Eye (tissue), 1 donor: ENCODE measurements at places on chromosomes 6 and 20.

DNA sequence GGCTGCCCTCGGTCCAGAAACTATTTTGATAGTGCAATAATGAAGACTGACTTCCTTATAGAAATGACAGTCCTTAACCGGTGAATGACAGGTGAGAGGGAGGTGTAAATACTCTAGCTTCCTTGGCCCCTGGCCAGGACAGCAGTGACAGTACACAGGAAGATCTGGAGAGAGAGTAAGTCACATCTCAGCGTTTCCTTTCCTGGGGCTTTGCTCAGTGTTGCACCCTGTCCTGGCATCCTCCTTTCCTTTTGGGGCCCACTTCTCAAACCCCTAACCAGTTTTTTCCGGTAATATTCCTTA, 336.9 kb downstream of the CD83 start:
- no peak for DNase-seq

DNA sequence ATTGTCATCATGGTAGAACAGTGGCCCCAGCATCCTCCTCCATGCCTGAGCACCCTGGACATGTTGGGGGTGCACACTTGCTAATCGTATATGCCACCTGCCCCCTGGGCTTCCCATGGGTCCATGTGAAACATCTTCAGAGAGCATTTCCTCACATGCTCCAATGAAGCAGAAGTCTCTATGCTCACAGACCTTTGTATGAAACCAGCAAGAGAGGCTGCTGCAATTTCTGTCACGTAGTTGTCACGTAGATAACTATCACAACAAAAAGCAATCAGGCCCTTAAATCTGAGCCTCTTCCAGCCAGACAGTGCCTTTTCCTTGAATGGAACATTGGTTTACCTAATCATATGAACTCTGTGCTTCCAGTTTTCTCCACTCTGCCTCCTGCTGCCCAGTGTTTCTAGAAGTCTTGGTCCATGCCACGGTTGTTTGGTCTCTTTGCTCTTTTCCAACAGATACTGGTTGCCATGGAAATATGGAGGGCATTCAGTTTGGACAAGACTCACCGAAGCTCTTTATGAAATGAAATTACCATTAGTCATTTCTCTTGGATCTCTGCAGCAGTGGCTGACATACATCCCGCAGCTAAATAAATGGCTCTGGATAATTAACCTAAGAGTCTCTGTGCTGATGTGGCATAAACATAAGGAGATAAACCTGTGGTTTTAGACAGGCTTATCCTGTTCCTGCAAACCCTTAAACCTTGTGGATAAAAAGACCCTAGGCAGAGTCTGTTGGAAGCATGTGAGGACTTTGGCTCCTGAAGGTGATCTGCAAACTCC, 172.8 kb upstream of the SYNDIG1 start:
- DNase-seq: peak; percentile 31

GRCh38 chr6:148325316-148326068, 17.1 kb upstream of the SASH1 start:
- no peak for DNase-seq

- no peak for DNase-seq
These were observed 979.6 kb upstream of the MAP3K7 start for GRCh38 chr6:91566467-91566866.

GRCh38 chr6:7919871-7920270, 9.3 kb upstream of the TXNDC5 start:
- DNase-seq: no peak

DNA sequence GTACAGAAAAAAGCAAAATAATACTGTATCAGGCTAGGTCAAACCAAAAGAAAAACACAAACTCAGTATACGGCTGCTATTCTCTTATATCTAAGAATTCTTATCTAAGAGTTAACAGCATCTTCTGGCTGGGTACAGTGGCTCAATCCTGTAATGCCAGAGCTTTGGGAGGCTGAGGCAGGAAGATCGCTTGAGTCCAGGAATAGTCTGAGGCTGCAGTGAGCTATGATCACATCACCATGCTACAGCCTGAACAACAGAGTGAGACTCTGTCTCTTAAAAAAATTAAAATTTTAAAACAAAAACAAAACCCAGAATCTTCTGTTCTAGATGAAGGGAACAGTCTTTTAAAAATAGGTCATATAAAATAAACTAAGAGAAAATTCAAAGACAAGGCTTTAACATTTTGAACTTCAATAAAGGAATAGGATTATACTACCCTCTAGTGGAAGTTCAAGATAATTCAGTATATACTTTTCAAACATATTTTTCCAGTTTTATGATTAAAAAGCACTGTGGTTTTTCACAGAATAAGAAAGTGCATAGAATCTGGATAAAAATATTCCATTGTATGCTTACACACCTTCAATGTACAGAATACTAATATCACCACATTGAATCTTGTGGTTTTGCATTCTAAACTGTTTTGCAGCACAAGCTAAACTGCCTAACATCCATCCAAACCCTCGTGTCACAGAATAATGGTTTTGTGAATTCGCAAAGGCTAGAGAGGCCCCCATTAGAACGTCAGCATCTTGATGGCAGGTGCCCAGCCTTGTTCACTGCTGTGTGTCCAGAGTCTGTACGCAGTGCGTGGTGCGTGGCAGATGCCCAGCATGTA, 39.3 kb downstream of the DTNBP1 start:
- peak; percentile 64 for DNase-seq

DNA sequence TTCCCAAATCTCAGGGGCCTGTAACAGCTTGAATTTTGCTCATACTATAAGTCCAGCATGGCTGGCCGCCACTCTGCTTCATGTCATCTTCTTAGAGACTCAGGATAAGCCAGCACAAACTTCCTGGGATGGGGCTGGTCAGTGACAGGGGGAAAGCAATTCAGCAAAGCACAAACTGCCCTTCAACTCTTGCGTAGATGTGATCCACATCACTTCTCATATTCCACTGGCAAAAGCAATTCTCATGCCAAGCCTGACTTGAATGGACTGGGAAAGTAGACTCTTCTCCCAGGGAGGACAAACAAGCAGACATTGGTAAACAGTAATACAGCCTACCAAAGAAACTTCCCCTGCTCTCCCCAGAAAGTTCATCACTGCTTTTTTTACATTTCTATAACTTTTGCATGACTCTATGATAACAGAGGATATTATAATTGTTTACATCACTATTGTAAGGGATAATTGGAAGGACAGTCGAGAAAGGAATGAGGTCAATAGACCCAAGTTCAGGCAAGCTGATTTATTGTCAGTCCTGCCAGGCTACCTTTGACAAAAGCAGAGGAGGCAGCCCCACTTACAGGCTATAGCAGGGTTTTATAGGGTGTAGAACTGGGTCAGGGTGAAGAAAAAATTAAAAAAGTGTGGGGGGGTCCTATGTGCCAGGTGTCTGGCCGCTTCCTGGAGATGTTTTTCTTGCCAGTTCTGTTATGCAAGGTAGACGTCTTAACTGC, 37.4 kb downstream of the RBM24 start:
- peak; percentile 31 for DNase-seq

GRCh38 chr20:47466704-47467459, 34.8 kb upstream of the NCOA3 start:
- no peak for DNase-seq

- DNase-seq: no peak
These were observed 17.0 kb downstream of the SERPINB9 start for GRCh38 chr6:2885967-2886735.

DNA sequence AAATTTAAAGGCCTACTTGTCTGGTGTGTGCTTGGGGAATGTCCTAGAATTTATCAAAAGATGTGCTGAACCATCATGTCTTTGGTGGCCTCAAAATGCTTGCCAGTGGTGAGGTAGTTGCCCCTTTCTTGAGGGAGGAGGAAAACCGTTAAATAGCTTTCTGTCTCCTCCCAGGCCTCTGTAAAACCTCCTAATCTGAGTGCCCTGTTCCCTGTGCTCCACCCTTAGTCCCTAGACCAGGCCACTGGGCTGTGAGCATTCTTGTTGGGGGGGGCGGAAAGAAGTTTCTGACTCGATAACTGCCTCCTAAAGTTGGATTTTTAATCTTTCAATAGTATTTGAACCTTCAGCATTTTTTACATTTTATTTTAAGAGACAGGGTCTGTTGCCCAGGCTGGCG, 23.1 kb downstream of the JARID2 start:
- DNase-seq: no peak

DNA sequence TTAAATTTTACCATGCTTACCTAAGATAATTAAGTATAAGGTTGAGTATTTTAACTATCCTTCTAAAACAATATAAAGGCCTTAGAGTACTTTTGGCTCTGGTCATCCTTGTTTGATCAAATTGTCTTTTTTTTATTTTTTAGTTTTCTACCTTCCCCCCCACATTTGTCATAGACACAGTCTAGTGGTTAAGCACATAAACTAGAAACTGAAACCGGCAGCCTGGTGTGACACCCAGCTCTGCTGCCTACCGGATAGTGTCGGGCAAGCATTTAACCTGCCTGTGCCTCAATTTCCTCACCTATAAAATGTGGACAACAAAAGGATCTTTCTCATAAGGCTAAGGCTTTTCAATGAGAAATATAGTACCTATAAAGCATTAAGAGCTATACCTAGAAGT, 21.6 kb upstream of the TULP4 start:
- no peak for DNase-seq

DNA sequence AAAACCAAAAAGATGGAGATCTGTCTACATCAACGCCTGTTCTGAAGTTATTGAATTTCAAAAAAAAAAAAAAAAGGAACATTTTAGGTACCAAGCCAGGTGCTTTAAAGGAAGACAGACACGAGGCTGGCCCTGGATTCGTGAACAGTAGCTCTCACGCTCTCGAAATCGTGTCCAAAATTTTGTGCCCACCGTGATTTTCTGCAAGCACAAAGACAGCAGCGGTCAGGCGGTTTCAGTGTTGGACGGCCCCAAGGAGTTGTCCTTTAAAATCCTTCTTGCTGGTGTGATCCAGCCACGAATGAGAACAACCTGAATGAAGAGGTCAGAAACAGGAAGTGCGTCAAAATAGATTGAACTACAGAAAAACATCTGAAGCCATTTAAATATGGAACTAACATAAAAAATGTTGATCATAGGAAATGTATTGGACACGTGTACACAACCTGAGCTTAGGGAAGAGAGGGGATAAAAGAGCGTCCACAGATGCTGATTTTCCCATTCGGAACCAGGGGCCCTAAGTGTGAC, 78.2 kb downstream of the THBS2 start:
- no peak for DNase-seq

DNA sequence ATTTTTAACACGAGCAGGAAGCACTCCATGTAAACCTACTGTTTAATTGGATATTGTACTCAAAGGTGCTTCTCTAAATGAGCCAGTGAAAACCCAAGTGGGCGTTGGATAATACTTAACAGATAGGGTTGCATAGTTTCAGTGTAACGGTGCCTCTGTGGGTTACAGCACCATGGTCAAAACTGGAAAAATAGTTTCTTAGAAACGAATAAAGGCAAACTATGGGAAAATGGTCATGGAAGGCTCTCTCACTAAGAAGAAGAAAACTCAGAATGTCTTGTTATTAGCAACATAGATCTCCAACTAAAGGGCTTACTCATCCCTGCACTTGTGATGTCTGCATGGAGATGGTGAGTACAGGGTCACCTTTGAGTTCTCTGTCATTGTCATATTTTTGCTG, 59.1 kb upstream of the NEDD9 start:
- DNase-seq: no peak

DNA sequence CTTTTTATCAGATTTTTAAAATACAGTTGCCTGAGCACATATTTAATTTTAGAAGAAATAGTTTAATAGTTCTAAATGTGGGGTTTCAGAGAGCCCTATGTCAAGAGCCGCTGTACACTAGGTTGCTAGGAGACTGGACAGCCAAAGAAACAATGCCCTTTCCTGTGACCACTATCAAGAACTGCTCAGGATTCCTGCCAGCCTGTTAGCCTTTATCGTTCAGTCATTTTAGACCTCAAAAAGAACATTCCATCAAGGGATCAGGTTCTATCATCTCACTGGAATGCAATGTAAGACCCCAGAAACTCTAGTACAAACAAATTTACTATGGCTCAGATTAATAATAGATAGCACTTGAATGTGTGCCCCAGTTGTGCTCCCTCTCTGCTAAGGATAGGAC, 181.2 kb upstream of the CCN2 start:
- peak; percentile 41 for DNase-seq

- DNase-seq: no peak
These were observed 4.6 kb downstream of the DLK2 start for GRCh38 chr6:43450699-43451131.

DNA sequence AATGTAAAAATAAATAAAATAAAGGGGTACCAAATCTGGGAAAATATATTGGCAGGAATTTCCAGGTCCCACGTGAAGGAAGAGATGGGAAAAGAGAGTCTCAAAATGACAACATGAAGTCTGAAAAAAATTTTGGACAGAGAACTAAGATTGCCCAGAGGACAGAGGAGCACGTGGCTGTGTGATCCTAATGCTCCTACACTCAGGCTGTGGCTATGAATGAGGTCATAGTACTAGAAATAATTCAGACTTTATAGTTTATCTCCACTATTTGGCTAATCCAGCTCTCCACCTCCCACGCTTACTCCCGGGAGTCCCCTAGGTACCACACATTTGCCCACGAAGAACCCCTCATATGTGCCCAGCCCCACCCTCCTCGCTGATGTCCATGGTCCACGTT, 42.8 kb upstream of the STMND1 start:
- no peak for DNase-seq

GRCh38 chr6:46290421-46291274, 119.9 kb upstream of the ENPP5 start:
- no peak for DNase-seq

- peak; percentile 44 for DNase-seq
These were observed 96.6 kb downstream of the PXDC1 start for GRCh38 chr6:3654898-3655297.

- DNase-seq: no peak
These were observed 49.7 kb upstream of the NOP56 start for GRCh38 chr20:2602746-2603145.

GRCh38 chr20:58454460-58454859, 60.7 kb downstream of the APCDD1L start:
- DNase-seq: no peak

DNA sequence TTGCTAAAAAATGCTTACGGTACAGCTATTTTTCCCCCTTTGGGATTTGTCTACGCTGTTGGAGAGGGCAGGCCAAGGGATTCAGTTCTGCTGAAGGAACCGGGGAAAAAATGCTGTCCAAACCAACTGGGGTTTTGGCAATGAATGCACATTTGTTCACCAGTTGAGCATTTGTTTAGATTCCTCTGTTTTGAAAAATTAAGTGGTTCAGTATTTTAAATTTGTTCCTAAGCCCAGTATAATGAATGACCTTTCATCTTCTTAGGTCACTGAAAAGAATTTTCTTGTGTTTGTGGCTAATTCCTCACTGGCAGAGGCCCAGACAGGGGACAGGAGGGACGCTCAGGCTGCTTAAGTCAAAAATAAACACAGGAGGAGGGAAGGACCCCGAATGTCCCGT, 10.8 kb upstream of the EYA2 start:
- DNase-seq: no peak
